ENCODE measurements at places on chromosomes 5 and 9.

DNA sequence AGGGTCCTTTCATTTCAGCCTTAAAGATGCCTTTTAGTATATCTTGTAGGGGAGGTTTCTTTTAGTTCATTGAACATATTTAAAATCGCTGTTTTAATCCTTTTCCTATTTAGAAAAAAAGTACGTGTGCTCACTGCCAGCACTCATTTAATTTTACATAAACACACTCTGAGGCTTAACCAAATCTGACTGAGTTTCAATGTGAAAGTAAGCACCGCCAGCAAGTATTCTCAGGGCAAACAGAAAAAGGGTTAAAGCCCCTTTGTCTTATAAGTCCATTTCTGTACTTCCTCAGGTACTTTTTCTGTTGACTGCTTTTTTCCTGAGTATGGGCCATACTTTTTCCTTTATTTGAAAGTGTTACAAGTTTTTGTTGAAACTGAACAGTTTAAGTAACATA lies 31.8 kb downstream of the SMC5 start:
- no peak for DNase-seq

DNA sequence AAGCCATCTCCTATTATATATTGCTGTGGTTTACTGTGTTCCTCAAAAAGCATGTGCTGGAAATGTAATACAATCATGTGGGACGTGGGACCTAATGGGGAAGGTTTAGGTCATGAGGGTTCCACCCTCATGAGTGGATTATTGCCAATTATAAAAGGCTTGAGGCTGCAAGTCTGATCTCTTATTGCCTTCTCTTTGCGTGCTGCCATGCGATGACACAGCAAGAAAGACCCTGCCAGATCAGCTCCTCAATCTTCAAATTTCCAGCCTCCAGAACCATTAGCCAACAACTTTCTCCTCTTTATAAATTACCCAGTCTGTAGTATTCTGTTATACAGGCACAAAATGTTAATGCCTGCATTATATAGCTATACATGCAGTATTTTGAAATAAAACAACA lies 45.4 kb downstream of the MARCHF11 start:
- DNase-seq, result no peak

GRCh38 chr5:36073595-36074216 lies 7.0 kb upstream of the UGT3A2 start:
- DNase-seq, result no peak

DNA sequence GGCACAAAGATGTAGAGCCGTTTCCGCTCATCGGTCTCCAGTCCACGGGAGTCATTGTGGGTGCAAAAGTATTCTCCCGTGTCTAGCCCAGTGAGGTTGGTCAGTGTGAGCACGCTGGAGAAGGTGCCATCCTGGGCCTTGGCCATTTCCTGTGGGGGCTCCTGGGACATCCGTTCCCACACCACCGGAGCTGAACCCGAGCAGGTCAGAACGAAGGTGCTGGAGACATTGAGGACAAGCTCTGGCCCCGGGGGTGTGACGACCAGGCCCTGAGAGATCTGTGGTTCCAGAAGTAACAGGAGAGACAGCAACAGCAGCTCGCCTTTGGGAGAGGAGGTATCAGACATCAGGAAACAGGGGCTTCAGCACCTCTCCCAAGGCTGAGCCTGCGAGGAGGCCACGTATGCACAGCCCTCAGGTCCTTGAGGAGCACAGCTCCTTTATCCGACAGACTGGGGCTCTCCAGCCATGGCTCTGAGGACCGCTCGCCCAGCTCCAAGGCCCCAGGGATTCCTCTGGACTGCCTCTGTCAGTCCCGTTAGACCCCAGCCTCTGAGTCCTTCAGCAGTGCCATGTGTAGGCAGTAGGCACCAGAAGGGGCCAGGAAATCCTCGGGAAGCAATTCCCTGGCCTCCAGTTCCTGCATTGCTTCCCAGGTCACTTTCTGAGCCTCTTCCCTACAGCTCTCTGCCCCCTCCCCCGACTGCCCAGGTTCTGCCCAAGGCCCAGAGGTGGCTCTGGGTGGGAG lies 19.9 kb downstream of the PDGFRB start:
- no peak for DNase-seq

DNA sequence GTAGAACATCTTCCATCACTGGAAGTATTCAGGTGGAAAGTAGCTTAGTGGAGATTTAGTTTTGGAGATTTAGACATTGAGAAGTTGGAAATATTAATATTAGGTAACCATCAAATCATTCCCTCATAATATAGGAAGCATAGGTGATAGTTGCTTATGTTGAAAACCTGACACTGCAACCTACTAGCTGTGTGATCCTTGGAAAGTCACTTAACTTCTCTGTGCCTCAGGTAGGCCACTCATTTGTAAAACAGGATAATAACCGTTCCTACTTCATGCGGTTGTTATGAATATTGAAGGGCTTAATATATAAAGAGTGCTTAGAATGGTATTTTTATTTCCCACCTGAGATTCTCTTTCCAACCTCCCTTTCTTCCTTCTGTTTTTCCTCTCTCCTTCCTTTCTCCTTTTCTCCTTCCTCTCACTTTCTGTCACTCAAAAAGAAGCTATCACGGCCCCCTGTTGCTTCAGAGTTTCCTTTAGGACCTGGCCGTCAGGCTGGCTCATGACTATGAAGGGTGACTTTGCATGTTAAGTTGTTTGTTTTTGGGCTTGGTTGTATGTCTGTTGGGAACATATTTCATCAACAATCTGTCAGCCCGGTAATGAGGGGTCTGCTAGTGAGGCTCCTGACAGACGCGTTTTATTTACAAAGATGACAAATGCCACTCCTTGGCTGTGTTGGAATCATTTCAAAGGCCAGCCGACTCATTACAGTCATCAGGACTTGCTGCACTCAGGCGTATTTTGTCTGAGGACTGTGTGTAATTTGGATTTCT lies 31.0 kb downstream of the DOCK2 start:
- DNase-seq, result no peak

All from effector memory CD8-positive, alpha-beta T cell (primary cell).